Activated gamma-delta T cell (primary cell): ENCODE measurements at places on chromosomes 5 and 9.

DNA sequence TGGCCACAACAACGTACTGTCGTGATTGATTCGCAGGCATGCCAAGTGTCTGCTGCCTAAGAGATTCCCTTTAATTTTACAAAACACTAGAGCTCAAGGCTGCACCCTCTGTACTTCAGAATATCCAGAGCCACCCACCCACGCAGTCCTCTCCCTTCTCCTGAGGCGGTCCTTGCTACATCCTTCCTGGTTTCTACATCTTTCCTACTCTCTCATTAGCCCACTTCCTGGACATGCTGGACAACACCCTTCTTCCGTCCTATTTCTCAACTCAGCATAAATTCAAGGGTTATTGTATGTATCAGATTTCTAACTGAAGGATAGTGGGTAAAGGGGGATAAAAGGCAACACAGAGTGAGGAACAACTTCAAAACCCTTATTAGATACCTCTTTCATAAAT is 148.4 kb upstream of the MAP3K1 start:
- no peak for DNase-seq

DNA sequence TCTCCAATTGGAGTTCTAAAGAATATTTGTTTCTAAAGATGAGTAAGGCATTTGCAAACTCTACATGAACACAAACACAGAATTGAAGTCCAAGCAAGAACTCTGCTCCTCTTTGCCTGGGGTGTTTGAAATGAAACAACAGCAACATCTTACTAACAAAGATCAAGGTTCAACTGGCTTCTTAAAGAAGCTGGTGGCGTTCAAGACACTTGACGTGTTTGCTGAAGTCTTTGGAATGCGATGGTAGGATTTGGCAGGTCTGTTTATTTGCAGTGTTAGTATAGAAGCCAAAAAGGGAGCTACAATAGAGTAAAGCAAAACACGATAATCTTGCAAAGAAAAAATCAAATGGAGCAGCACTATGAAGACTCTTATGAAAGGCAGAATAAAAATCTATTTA is 94.9 kb downstream of the BASP1 start:
- DNase-seq, result no peak

DNA sequence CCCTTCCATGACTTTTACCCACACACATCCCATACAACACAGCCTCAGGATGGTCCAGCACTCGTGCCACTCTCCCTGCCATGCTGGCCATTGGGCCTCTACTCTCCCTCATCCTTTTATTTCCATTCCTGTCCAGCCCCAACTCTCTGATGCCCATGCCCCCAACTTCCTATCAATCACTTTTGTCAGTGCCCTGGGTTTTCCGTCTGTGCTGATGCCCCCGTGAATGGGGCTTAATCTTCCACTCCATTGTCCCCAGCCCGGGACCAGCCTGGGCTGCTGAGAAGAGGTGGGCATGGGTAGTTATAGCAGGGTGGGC is 12.6 kb upstream of the ACSL6 start:
- DNase-seq, result no peak

DNA sequence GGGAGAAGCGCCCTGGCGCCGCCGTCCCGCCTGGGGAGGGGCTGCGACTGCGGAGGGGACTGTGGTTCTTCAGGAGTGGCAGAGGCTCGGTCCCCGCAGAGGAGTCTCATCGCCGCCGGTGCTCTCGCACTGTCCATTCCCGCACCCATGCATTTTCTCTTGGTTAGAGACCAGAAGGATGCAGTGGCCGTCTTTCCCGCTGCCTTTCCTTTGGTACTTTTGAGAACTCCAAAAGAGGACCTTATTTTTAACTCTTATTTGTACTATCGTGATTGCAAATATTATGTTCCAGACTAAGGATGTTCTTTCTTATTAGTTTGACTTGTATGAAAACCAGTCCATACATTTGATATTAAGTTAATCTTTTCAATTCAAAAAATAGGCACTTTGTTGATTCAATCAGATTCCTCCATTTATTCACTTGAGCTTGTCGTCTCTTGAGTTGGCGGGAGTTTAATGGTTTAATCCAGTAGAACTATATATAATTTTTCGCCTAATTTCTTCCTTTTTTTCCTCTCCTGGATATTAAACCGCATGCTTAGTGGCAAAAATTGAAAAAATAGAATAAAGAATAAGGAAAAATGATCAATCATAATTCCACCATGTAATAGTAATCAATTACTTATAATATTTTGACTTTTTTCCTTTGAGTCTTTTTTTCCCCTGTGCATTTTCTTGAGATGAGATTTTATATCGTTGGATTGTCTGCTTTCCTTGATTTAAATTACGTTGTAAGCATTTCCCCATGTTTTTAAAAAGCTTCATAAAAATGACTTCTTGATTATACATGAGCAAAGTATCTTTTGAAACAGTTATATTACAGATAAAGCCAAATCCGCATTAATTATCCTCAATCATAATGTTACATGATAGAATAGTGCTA is 861 bp downstream of the ZFYVE16 start:
- no peak for DNase-seq

GRCh38 chr5:152501294-152501693 is 96.2 kb upstream of the NMUR2 start:
- no peak for DNase-seq

DNA sequence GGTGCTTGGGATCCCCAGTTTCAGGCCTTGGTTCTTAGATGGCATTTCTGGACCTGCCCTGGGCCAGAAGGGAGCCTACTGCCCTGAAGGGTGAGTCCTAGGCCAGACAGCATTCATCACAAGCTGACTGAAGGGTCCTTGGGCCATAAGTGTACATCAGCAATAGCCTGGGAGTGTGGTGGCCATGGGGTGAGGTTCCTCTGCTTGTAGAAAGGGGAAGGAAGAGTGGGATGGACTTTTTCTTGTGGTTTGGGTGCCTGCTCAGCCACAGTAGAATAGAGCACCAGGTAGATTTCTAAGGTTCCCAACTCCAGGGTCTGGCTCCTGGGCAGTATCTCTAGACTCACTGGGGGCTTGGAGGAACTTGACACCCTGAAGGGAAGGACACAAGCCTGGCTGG is 95.2 kb upstream of the PHF24 start:
- DNase-seq, result no peak

GRCh38 chr5:180621311-180621710 is 28.1 kb downstream of the FLT4 start:
- DNase-seq, result no peak

DNA sequence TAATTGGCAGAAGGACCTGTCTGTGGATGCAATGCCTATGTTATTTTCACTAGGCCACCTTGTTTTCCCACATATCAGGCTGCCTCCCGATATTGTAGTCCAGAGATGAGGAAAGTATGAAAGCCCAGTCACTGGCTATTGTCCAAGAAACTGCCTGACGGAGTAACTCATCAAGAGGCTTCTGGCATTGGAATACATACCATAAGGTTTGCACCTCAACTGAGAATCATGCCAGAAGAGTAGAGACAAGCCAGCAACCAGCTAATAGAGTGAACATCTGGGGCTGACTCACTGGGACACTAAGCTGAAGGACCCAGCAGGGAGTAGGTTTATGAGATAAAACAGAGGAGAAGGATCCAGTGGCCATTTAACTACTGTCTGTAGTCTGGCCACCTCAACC is 137.2 kb upstream of the FST start:
- DNase-seq, result no peak

GRCh38 chr9:104319685-104320084 is 184.4 kb upstream of the OR13F1 start:
- DNase-seq, result no peak
